GM23248 (cell line): ENCODE measurements at places on chromosomes 5 and 9. TPM values are rescaled to one million over a fixed set of nuclear protein-coding genes. Genes with fewer than 3 reads are reported as not detected.

CENPH gene
- polyA plus RNA-seq = 11.0 and 12.5 TPM in 2 replicates

PAEP gene
- not detected in 2 replicates for polyA plus RNA-seq

NMRK1 gene
- 25.8 and 29.2 TPM in 2 replicates for polyA plus RNA-seq

LMX1B gene
- polyA plus RNA-seq = not detected in 2 replicates

OTP gene
- not detected in 2 replicates for polyA plus RNA-seq

PPP3R2 gene
- polyA plus RNA-seq = not detected in 2 replicates

CREBRF gene
- 3.2 and 3.5 TPM in 2 replicates for polyA plus RNA-seq

CYSRT1 gene
- 0.24 and 0.75 TPM in 2 replicates for polyA plus RNA-seq

CCNI2 gene
- polyA plus RNA-seq = 0.51 and 0.73 TPM in 2 replicates

CARTPT gene
- polyA plus RNA-seq = not detected in 2 replicates

AIF1L gene
- polyA plus RNA-seq = 0.28 TPM in 1 of 2 replicates, not detected in the other

CDKN2B-AS1 gene
- 0.58 and 0.61 TPM in 2 replicates for polyA plus RNA-seq

MYMK gene
- not detected in 2 replicates for polyA plus RNA-seq

LRRC70 gene
- 0.10 and 0.26 TPM in 2 replicates for polyA plus RNA-seq

FGF1 gene
- 27.7 and 29.6 TPM in 2 replicates for polyA plus RNA-seq

GPX3 gene
- polyA plus RNA-seq = 4.2 and 4.4 TPM in 2 replicates

TXNDC8 gene
- polyA plus RNA-seq = not detected in 2 replicates

SLC22A4 gene
- polyA plus RNA-seq = 24.0 and 26.1 TPM in 2 replicates
